Stimulated activated CD4-positive, alpha-beta T cell treated with anti-CD3 and anti-CD28 coated beads, TNF-alpha, amount 100 ng/mL, for 24 hours (primary cell): ENCODE measurements at places on chromosomes 4 and X.

DNA sequence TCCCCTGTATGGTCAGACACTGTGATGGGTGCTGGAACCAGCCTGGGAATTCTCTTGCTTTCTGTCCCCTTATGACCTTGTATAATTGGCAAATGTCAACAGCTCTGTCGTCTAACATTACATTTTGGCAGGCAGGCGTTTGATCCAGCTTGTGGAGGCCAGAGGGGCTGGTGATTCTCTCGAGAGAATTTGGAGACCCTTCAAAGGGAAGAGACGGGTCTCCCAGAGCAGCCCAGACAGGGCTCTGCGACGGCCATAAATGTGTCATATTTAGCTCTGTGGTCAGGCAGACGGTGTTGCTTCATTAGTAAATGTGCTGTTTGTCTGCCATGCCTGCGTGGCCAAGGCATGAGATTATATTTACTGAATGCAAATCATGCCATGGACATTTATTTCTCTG, 68.7 kb downstream of the SORCS2 start:
- DNase-seq, result no peak

DNA sequence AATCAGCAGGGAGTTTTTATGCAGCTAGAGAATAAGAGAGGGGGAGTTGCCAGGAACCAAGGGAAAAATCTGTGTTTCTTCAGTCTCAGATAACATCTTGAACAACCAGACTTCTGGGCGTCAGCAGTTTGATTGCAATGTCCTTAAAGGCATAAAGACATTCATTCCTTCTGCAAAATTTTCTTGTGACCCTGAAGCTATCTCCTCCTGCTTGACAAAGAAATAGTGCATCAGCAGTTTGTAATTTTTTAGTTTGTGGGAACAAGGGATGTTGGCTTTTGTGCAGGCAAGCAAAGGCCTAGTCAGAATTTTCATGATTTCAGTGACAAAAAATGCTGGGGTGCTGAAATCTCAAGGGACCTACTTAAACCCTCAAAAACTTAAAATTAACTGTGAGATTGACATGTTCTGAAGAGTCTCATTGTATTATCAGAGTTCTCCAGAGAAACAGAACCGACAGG, 125.8 kb upstream of the UNC5C start:
- DNase-seq, result no peak

DNA sequence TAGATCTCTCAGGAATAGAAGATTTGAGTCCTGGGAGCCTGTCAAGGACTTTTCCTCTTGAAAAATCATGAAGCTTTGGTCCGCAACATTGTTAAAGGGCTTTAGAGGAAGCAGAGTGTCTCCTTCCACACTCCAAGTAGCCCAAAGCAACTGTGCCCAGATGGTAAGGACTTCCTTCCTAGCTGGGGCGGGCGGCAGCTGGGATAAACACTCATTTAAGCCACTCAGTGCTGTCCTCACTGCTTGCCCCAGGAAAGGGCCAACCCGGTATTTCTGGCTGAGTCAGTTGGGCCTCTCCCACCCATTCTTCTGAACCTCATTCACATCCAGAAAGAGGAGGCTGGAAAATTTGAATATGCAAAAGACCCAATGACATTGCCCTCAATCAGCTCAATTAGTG, 144.3 kb downstream of the CHIC2 start:
- DNase-seq, result no peak

GRCh38 chr4:47690611-47691010, 147.3 kb downstream of the CORIN start:
- no peak for DNase-seq

DNA sequence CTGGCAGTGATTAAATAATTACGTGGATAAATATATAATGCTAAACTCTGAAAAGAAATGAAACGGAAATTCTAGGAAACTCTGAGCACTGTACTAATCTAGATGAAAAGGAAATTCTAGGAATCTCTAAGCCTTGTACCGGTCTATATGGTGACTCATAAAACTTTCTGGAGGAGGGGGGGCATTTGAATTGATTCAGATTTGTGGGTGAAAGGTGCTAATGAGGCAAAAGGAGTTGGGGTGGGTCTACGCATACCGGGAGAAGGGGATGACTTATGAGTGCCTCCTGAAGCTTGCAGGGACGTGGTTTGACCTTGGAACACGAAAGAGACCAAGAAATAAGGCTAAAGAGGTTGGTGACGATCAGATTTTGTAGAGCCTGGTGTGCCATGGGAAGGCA, 151.7 kb upstream of the CASK start:
- no peak for DNase-seq

- no peak for DNase-seq
These were observed 382.0 kb upstream of the NOCT start for GRCh38 chr4:138633580-138633904.

- DNase-seq, result no peak
These were observed 2.0 kb upstream of the PROM1 start for GRCh38 chr4:16085822-16086221.

- no peak for DNase-seq
These were observed 214.4 kb upstream of the PPP1R2C start for GRCh38 chrX:42992199-42992943.

GRCh38 chrX:91079342-91080114, 355.1 kb upstream of the PABPC5 start:
- DNase-seq, result no peak

GRCh38 chr4:10831727-10832408, 147.3 kb upstream of the CLNK start:
- DNase-seq, result no peak

- no peak for DNase-seq
These were observed 100.0 kb upstream of the PRKG2 start for GRCh38 chr4:81314897-81315470.

DNA sequence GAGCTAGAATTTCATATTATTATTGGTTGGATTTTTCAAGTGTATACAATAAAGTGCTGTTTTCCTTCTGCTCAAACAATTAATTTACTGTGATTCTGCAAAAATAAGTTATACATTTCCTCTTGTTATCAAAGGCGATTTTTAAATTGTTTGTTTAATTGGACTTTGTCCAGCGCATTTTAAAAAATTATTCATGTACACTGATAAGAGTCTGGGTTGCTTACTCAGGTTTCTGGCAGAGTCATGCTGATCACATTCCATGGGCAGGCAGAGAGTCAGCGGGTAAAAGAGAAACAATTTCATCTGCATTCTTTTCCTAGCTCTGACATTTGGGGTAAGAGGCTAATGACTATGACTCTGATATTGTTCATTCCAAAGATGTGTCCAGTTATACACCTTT, 8.9 kb downstream of the FAT4 start:
- DNase-seq, result no peak

DNA sequence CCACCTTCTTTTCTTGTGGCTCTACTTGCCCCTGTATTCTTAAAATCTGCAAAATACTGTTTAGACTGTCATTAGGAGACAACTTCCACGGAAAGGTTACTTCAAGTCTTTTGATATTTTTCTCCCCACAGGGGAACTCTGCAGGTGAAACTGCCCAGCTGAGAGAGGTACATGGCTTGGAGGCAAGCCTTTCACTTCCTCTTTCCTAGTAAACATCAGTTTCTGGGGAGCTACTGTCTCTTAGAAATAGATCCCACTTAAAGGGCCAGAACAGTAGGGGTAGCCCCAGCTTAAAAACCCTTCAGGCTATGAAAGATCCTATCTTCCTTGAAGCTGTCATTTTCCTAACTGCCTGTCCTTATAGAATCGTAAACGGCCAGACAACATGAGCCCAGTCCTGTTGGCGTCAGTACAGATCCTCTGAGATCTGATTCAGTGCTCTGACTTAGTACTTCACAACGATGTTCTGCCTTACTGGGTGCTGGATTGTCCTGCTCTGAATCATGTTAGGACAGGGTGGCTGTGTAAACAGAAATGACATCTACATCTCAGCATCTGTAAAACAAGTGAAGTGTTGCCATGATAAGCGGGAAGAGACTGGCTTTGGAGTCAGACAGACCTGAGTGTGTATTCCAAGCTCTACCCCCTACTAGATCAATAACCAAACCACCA, 102.1 kb downstream of the ITIH6 start:
- DNase-seq, result no peak

- no peak for DNase-seq
These were observed 12.5 kb downstream of the MORC4 start for GRCh38 chrX:106987488-106987887.

- no peak for DNase-seq
These were observed 122.2 kb downstream of the SHROOM4 start for GRCh38 chrX:50691820-50692219.

GRCh38 chrX:24231131-24231540, 81.6 kb downstream of the ZFX start:
- no peak for DNase-seq

- DNase-seq, result no peak
These were observed 111.2 kb downstream of the ELOVL6 start for GRCh38 chr4:110087070-110087708.

DNA sequence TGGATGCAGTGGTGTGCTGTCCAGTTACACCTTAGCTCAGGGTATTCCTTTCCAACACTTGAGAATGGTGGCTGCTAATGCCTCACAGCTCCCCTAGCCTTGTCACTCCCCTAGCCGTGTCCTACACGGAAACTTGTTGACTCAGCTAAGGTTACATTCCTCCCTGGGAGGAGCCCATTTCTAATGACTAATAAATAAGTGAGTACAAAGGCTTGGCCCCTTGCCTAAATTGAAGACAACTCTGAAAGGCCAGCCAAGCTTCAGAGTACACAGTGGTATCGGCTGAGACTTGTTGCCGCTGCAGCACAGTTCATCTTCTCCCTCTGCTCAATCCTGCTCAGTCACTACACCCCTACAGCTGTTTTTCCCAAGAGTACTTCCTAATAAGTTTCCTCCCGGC, 21.2 kb upstream of the SLC25A31 start:
- DNase-seq, result no peak

DNA sequence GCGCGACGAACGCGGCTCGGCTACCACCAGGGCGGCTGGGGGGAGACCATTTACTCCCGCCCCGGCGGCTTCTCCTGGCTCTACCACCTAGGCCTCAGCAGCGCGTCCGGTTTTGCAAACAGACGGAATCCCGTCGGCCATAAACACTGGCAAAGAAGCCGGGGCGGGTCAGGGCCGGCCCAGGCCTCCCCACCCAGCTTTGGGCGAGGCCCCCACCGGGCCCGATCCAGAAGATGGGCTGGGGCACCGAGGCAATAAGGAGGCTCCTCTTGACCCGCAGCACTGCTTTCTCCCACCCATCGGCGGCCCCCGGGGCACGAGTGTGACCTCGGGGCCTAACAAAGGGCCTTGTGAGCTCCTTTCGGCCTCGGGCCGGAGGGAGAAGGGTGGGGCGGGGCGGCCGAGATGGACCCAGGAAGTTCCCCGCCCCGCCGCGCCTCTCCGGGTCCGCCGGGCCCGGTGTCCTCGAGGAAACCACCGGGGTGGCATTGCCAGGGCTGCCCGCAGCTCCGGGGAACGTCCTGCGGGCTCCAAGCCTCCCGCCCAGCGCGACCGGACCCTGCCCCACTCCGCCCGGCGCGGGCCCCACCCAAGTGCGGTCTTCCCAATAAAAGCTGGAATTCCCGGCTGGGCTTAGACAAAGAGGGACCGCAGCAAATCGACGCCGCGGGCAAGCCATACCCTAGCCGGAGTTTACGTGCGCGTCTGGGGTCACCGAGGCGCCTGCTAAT, 5.9 kb downstream of the BCOR start:
- DNase-seq, result no peak

DNA sequence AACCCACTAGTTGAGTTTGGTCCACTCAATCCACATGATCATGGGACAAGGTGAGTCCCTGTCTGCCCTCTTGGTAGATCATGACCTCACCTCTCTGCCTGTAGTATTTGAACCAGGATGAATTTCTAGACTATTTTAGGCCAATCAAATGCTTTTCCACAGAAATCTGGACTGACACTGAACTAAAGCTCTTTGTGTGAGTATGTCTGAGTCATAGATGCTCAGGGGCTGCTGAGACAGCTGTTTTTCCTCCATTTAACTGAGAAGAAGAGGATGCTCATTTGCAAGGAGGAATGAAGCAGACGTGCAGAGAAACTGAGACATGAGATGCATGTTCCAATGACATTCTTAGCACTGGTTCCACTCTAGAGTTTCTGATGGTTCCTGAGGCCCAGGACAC, 77.3 kb upstream of the TMEM47 start:
- DNase-seq, result no peak
